ENCODE measurements at places on chromosomes 12 and 14.
A peak's percentile ranks its signal among the peaks of the same experiment; 100 is the strongest.

DNA sequence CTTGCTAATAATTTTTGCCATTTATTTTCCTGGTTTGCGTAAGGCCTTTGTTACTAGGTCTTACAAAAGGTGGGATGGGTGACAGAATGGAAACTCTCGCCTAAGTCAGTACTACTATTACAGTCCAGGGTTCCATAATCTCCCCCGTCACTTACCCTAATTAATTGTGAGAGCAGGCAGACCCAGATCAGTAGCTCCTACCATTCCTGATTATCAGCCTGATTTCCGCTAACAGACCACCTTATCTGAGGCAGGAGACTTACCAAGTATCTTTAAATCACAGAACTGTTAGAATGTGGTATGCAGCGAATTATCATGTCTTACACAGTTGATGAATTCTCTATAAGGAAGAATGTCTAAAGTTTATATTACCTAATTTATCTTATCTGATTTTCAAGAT lies 234.7 kb downstream of the FOXN3 start:
- DNase-seq = no peak

GRCh38 chr12:115507951-115508722 lies 769.4 kb downstream of the MED13L start:
- DNase-seq = no peak

GRCh38 chr14:57182760-57183503 lies 85.8 kb downstream of the EXOC5 start:
- no peak for DNase-seq

- no peak for DNase-seq
These were observed 562.2 kb downstream of the GALC start for GRCh38 chr14:87430810-87431209.

DNA sequence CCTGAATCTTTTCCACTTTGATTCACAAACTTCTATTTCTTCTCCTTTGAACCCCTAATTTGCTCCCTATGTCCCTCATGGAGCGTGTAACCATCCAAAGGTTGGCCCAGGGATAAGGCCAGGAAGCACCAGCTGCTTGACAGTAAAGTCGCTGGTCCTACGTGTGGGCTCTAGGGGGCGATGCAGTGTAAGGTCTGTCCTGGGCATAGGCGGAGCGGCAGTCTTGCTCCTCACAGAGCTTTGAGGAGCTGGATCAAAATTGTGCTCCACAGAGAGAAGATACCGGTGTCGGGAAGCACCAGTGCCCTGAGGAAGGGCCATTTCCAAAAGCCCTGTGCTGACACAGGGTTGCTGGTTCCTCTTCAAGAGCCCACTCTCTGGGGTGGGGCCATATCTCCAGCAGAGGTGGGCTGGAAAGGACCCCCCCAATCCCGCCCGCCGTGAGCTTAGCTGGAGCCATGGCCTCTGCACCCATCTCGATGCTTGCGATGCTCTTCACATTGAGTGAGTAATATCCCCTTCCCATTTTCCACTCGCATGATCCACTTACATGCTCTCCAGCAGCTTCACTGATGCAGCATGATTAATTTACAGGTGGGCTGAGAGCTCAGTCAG lies 49.9 kb upstream of the OR4E1 start:
- DNase-seq = no peak

DNA sequence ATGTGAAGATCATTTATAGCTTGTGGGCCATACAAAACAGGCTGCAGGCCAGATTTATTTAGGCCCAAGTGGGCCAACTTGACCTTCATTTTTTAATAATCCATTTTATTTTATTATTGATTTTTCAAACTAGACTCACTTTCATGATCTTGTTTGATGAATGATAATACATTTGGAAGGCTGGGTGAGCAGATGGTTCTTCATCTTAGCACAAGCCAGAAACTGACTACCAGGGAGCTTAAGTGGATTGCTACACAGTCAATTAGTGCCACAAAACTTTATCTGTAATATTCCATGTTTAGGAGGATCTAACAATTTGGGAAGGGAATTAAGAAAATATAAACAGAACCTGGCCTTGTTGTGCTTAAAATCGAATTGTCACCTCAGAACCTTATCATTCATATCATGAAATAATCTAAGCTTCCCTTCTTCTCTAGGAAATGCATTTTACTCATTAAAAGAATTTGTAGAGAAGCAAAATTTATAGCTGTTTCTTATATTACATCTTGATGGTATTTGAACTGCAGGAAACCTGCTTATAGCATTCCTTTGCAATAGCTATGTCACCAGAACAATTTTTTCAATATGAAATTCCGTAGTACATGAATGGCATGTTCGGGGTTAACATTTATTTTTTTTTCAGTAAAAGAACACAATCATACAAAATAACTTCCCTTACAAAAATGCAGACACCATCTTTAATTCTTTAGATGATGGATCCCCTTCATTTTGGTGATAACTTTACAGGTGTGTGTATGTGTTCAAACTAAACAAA lies 62.0 kb upstream of the CSRP2 start:
- no peak for DNase-seq

- peak; percentile 32 for DNase-seq
These were observed 23.5 kb downstream of the CCDC92 start for GRCh38 chr12:123948796-123949769.

DNA sequence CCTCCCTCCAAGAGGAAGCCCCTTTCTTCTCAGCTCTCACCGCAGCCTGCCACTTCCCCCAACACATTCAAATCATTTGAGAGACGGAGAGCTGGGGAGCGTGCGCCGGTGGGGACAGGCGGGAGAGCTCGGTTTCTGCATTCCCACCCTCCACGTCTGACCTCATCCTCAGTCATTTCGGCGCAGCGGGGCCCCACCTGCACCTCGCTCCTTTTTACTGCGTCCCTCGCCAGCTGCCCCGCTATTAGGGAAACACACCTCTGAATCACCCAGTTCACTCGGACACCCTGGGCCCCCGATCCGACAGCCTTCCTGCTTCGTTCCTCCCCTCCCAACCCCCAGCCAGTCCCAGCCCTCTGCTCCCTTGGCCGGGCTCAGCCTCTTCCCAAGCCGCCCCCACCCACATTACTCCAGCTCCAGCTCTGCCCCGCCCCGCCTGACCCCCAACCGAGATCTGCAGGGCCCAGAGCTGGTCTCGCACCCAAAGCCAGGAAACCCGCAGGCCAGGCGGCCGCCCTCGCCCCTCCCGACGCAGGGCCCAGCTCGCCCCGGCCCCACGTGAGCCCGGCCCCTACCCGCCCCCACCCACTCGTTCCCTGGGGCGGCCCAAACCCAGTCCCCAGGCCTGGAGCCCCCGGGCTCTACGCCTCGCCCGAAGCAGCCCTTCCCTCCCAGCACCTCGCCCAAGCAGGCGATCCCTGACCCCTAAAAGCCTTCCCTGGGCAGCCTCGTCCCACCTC lies 783 bp downstream of the CORO1C start:
- peak; percentile 72 for DNase-seq

- DNase-seq = no peak
These were observed 71.9 kb downstream of the DYRK2 start for GRCh38 chr12:67720351-67720856.

- DNase-seq = no peak
These were observed 58.9 kb upstream of the FBXO33 start for GRCh38 chr14:39491134-39491571.

DNA sequence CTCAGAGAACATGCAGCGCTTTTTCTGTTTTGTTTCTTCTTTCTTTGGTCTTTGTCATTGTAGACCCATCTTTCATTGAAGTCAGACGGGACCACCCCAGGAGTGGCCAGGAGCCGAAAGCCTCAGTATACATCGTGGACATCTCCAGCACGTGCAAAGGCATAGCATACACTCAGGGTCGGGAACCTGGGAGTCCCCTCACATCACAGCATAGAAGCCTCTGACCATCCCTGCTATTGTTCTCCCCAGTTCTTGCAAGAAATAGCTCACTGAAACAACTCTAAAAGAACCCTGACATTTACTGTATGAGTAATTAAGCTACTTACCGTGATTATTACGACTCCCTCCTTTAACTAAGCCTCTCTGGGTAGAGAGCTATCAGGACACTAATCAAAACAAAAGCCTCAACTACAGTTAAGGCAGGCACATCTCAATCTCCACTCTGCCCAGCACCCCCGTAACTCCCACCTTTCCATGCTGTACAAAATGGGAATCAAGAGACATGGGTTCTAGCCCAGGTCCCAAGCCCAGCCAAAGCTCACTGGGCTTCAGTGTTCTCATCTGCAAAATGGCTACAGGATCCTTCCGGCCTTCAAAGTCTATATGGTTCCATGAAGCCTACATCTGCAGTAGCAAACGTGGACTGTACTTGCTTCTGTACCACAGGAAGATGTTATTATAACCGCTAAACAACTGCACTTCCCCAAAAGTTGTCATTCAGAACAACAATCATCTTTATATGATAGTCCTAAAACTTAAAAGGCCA lies 6.7 kb downstream of the CCDC88C start:
- no peak for DNase-seq

DNA sequence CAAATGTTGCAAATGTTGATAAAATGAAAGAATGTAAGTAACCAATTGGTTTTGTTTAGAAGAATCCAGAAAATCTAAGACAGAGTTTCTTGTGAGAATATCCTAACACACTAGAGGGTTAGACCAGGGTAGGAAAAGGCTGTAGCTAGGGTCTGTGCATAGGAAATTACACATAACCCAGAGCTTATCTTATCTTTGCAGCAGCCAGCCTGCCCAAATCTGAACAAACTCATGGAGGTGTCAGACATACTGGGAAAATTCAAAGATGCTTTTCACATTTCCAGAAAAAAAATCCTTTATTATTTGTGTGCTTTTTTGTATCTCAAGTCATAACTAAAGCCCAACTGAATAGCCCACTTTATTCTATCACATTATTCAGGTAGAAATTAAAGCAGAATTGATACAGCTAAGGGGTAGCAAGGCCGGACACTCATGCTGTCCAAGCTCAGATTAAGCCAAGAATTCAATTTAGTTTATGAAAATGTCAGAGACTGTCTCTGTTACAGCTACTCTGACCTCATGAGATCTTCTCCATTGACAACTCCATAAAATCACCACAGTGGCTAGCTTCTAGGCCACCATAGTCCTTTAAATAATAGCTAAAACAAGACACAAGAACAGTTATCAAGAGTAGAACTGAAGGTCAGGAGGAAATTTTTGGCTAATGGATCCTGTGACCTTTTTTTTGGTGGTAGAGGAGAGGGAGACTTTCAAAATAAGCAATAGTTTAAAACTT lies 169.6 kb upstream of the RASSF8 start:
- no peak for DNase-seq

DNA sequence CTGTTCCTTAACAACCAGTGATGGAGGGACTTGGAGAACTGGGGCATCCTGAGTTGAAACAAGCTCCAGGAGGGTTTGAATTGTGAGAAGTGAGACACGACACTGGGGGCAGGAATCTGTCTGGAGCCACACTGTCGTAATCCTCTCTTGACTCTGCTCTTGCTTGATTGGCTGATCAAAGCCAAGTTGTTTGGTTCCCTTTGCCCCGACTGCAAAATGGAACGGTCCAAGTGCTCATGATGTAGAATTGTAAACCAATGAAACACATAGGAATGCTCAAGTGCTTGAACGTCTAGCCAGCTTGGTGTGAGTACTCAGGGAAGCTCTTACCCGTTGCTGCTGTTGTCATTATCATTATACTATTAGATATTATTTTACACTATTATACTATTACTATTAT lies 98.1 kb downstream of the TMEM132C start:
- DNase-seq = no peak

Measured in liver (tissue), 10 donors.